ENCODE measurements at places on chromosomes 7 and 10. TPM values are rescaled to one million over a fixed set of nuclear protein-coding genes. Genes with fewer than 3 reads are reported as not detected.

DNA sequence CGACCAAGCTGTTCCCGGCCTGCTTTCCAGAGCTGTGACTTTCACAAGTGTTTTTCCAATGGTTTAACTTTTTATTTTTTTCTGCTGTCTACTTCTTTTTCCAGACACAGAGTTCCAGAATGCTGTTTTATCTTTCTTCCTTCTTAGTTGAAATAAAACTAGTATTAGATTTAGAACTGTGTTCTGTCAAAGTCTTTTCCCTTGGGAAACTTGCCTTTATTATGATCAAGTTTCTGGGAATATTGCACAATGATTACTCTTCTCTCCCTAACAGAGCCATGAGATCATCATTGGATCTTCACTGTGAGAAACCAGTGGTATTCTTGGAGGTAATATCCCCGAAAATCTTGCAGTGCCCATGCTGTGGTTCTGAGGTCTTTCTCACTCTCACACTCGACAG is 104.9 kb upstream of the KCND2 start:
- DNase-seq = no peak

GRCh38 chr7:41010418-41010817 is 692.5 kb downstream of the INHBA start:
- no peak for DNase-seq

- DNase-seq = no peak
Observed at GRCh38 chr10:15710455-15710854, 9.3 kb downstream of the ITGA8 start.

The AMPH gene
- total RNA-seq = 5.3 TPM

- DNase-seq = no peak
Observed at GRCh38 chr10:120746001-120746777, 105.0 kb upstream of the WDR11 start.

GRCh38 chr7:29940199-29940598 is 49.4 kb downstream of the SCRN1 start:
- no peak for DNase-seq

GRCh38 chr7:154876516-154876915 is 126.4 kb downstream of the PAXIP1 start:
- DNase-seq = no peak

The WEE2 gene
- not detected for total RNA-seq

The TAS2R5 gene
- total RNA-seq = 2.2 TPM

- no peak for DNase-seq
Observed at GRCh38 chr10:70666960-70667798, 5.1 kb upstream of the ADAMTS14 start.

Data from thoracic aorta (tissue), 2 donors.